ENCODE measurements at places on chromosomes 3 and 15.
A peak's percentile ranks its signal among the peaks of the same experiment; 100 is the strongest.

- peak; percentile 69 for DNase-seq
Observed at GRCh38 chr3:3951071-3951470, 151.8 kb downstream of the LRRN1 start.

GRCh38 chr3:171622126-171622525, 161.9 kb upstream of the TNIK start:
- DNase-seq = no peak

- no peak for DNase-seq
Observed at GRCh38 chr15:33168444-33168843, 26.1 kb downstream of the FMN1 start.

DNA sequence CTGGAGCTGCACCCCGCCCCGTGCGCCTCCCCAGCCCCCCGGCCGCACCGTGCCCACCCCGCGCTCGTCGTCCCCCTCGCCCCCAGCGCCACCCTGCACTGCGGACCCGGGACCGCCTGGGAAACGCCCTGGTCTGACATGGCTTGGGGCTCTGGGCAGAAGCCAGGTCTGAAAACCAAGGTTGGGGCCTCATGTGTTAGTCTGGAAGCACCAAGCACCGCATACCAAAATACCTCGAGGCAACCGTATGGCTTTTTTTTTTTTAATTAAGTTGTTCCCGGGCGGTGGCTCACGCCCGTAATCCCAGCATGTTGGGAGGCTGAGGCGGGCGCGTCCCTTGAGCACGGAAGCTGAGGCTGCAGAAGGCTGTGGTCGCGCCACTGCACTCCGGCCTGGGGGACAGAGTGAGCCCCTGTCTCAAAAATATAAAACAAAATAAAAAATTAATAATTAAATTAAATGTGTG, 91.5 kb upstream of the CHD2 start:
- DNase-seq = peak; percentile 73

- DNase-seq = no peak
Observed at GRCh38 chr3:69144631-69145245, 22.3 kb upstream of the LMOD3 start.

GRCh38 chr3:120481081-120481480, 30.3 kb upstream of the FSTL1 start:
- DNase-seq = no peak

GRCh38 chr15:68145706-68146105, 59.4 kb downstream of the CALML4 start:
- no peak for DNase-seq

GRCh38 chr3:108791473-108791872, 31.1 kb upstream of the TRAT1 start:
- no peak for DNase-seq

GRCh38 chr3:46935168-46935858, 41.2 kb downstream of the CCDC12 start:
- peak; percentile 91 for DNase-seq

DNA sequence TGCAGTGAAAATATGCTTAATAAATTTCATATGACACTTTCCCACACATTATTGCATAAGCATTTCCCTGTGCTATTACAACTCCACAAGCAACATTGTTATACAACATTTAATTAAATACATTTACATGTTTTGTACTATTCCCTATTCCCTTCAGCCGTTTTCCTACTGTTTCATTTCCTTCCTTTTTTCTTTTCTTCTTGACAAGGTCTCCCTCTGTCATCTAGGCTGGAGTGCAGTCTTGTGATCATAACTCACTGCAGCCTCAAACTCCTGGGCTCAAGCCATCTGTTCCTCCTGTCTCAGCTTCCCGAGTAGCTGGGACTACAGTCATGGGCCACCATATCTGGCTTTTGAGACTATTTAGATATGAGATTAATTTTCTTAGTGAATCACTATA, 254.7 kb downstream of the NFKBIZ start:
- no peak for DNase-seq

GRCh38 chr3:48997102-48997635, 7.1 kb downstream of the P4HTM start:
- DNase-seq = no peak

DNA sequence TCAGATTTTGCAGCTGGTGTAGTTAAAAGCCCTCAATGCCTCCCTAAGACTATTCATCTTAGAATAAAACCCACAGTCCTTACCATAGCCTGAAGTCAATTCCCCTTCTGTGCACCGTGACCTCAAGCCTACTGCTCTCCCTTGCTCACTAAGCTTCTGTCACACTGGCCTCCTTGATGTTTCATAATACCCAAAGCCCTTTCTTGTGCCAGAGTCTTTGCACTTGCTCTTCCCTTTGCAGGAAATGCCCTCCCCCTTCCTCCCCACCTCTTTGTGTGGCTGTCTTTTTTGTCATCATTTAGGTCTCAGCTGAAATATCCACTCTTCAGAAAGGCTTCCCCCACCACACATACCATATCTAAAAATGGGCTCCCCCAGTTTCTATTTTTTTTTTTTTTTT, 4.2 kb upstream of the PLEKHO2 start:
- no peak for DNase-seq

DNA sequence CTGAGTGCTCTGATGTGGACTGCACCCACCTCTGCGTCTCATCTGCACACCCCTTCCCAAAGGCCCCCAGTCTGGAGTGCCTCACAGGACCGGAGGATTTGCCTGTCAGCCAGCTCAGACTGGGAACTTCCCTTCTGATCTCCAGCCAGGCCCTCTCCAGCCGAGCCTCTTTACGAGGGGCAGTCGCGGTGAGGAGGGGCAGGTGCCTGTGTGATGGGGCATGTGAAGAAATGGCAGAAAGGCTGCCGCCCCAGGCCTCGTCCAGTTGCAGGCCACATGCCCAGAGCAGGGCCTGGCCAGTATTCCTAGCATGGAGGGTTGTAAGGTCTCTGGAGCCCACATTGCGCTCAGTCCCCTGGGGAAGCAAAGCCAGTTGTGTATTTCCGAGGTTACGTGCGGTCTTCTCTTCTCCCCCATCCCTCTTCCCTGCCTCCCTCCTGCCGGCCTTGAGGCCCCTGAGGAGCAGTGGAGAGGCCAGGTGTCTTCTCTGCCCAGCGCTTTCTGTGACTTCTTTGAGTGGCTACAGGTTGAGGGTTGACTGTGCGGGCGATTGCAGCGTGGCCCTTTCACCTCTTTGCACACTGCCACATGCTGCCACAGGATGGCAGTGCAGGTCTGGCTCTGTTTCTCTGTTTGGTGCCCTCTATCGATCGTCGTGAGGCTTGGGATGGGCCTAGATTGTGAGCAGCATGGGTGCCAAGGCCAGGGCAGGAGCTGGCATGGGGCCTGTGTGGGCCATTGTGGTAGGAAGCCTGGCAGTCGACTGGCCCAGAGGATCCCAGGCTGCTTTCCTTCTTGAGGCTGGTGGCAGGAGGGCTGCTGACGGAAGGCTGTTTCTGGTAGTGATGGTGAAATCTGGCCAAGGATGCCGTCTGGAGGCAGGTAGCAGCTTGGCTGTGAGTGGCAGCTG, 5.3 kb downstream of the CLK3 start:
- peak; percentile 54 for DNase-seq

DNA sequence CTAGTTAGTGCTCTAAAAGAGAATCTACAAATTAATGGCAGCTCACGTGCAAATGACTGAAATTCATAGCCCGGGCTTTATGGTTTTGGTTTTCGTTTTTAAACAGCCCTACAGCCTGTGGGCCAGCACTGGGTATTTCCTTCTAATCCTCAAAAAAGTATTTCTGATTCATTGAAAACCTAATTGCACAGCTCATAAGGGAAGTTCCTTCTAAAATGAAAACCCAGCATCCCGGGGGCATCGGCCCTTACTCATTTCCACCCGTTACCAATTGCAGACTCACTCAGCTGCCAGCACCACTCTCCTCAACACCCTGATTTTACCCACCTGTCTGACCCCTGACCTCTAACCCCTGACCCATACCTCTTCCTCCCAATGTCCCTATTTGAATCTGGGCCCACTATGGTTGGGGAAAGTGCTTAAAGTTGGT, 59.5 kb upstream of the ZNF148 start:
- no peak for DNase-seq

- no peak for DNase-seq
Observed at GRCh38 chr3:192844836-192845525, 72.7 kb downstream of the MB21D2 start.

DNA sequence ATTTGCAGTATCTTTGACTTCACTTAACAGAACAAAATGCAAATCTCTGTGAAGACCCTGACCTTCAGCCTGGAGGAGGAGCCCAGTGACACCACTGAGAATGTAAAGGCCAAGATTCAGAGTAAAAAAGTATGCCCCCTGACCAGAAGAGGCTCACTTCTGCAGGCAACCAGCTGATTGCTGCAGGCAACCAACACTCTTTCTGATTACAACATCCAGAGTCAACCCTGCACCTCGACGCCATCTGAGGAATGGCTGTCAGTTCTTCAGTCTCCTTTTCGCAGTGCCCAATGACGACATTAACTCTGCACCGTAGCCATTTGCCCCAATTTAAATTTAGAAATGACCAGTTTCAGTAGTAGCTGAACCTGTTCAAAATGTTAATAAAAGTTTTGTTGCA, 14.9 kb downstream of the ATP13A3 start:
- no peak for DNase-seq

GRCh38 chr3:155009217-155009616, 70.9 kb upstream of the MME start:
- no peak for DNase-seq

DNA sequence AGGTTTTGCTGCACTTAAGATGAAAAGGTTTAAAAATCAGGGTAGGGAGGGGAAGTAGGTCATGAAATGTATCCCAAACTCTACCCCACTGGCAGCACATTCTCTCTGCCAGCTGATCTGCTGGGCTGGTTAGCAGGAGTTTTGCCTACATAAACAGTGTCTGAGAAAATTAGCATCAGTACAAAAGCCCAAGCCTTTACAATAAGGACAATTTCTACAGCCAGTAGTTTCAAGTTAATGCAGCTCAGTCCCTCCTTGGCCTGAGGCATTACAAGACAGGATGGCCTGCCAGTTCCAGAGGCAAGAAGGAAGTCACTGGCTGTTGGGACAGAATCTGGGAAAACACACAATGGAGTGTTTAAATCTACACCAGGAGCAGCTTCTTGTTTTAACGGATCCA, 32.8 kb downstream of the NCEH1 start:
- peak; percentile 36 for DNase-seq

DNA sequence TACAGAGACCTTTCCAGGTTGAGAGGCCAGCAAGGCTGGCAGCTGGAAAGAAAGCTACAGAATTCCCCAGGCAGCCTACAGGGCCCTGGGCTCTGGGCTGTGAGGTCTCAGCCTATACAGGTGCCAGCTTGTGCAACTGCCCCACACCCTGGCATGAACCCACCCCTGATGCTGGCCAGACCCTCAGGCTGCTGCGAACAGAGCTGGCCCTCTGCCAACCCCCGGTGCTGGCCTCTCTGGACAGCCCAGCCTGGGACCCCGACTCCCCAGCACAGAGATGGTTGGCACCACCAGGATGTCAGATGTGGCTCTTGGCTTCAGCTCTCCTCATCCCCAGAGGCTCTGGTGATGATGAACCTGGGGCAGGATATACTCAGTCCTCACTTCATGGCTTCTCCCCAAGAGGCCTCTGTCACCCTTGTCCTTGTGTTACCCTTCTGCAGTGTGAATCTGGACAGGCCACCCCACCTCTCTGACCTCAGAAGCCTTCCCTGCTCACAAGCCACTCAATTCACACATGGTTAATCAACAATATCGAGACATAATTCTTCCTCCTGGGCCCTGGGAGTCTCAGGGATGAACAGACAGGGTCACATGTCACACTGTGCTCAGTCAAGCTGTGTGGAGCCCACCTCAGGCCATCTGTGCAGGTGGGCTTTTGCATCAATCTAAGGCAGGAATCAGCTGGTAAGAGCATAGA, 11.0 kb upstream of the BFSP2 start:
- DNase-seq = no peak

DNA sequence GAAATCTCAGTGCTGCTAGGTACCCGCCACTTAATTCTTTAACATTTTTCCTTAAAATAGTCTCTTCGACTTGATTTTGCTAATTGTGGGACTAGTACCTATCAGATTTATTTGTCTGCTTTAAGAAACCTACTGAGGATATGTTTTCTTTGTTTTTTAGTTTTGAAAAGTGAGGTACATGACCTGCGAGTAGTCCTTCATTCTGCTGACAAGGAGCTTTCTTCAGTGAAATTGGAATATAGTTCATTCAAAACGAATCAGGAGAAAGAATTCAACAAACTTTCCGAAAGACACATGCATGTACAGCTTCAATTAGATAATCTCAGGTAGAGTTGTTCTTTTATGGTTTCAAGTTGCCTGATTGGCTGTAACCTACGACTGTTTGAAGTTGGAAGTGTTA, 47.0 kb upstream of the TMEM42 start:
- DNase-seq = no peak

DNA sequence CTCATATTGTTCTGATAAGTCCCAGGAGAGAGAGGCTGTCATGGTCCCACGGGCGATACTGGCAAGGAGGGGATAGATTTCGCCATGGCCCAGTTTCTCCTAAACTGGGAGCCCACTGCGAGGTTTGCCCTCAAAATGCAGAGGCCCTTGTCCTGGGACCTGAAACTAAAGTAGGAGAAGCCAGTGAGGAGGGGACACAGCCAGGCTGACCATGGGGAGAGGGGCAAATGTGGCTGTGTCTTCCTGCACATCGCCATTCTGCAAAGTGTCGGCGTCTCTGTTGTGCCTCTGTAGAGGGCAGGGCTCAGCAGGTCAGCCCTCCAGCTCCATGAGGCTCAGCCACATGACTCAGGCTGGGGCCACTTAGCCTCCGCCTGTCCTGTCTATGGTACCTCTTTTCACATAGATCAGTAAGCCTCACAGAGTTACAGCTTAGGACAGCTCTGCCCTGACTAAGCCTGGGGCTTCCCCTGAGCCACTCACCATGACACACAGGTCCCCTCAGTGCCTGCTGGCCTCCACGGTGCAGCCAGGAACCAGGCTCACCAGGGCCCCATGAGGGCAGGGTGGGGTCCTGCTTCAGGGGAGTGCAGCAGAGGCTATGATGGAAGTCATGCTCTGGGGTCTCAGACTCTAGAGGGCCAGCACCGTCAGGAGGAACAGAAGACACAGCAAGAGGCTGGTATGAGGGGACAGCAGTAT, 28.6 kb upstream of the PLXNA1 start:
- DNase-seq = no peak

DNA sequence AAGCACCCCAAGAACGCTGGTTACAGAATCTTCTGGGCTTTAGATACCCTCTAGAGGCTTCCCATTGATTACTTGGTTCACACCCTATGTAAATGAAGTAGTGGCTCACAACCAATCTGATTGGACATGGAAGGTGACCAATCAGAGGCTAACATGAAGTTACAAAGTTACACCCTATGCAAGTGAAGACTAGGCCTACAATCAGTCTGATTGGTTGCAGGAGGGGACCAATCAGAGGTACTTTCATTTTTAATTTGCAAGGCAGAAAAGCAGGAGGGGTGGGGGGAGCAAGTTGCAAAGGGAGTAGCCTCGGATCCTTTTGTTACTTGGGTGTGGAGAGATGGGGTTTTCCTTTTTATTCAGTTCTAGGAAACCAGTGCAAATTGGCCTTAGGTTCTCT, 11.1 kb upstream of the RTP2 start:
- no peak for DNase-seq

GRCh38 chr3:185998136-185998535, 60.3 kb upstream of the TRA2B start:
- DNase-seq = no peak

- DNase-seq = no peak
Observed at GRCh38 chr3:9698293-9698692, 5.3 kb upstream of the CPNE9 start.

GRCh38 chr3:4019501-4019900, 220.3 kb downstream of the LRRN1 start:
- DNase-seq = no peak

- DNase-seq = peak; percentile 40
Observed at GRCh38 chr3:45597581-45597980, 3.0 kb downstream of the LIMD1 start.

GRCh38 chr3:61058836-61059235, 192.4 kb downstream of the FHIT start:
- no peak for DNase-seq

All from muscle of leg (tissue), 16 donors.